ENCODE measurements at places on chromosomes 1 and 21.

GRCh38 chr1:27303509-27303908 lies 18.5 kb upstream of the TMEM222 start:
- DNase-seq = no peak

- no peak for DNase-seq
Measured at GRCh38 chr1:15271196-15271595, 24.2 kb downstream of the FHAD1 start.

GRCh38 chr1:90708826-90709225 lies 8.3 kb downstream of the BARHL2 start:
- DNase-seq = no peak

GRCh38 chr1:235575597-235575996 lies 71.3 kb upstream of the B3GALNT2 start:
- DNase-seq = no peak

- DNase-seq = no peak
Measured at GRCh38 chr1:20377516-20378270, 87.0 kb downstream of the VWA5B1 start.
